ENCODE measurements at places on chromosomes 7 and 10.

GRCh38 chr7:116957874-116958273, 4.6 kb downstream of the ST7 start:
- DNase-seq, result no peak

GRCh38 chr7:7992506-7992905, 23.9 kb downstream of the GLCCI1 start:
- DNase-seq, result no peak

DNA sequence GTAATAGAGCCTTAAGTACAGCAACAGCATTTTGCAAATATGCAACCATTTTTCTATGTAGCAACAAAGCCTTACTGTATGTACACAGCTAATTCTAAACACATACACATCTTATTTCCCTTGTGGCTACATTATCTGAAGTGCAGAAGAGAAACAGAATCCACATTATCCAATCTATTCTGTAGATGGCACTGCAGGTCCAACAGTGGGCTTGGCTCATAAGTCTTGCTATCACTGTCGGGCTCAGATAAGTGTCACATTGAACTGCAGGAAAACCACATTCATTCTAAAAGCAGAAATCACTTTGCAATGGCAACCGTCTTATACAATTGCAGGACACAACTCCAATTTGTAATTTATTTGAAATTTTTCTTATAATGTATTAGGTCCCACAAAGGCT, 109.8 kb upstream of the NOBOX start:
- DNase-seq, result no peak

DNA sequence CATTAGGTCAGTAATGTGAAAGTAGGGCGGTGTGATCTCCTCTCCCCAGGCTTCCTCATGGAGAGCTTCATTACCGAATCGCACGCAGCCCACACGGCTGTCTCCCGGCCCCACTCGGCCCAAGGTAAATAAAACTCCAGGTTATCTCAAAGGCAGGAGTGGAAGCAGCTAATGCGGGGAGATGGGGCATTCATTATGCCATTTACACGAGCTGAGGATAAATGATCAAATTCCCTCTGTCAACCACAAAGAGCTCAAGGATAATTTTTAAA, 93.5 kb downstream of the ADARB2 start:
- no peak for DNase-seq

Measured in stimulated activated CD8-positive, alpha-beta memory T cell treated with anti-CD3 and anti-CD28 coated beads, Interleukin-4, amount 100 ng/mL, for 1 hour (primary cell).